ENCODE measurements at places on chromosomes 12 and 14.

- DNase-seq: no peak
These were observed 12.8 kb downstream of the FBLN5 start for GRCh38 chr14:91934554-91935285.

GRCh38 chr12:71732357-71732712 is 22.3 kb upstream of the RAB21 start:
- DNase-seq: no peak

- DNase-seq: no peak
These were observed 1093.3 kb downstream of the SLC16A7 start for GRCh38 chr12:60689137-60689536.

- DNase-seq: no peak
These were observed 16.8 kb downstream of the FLVCR2 start for GRCh38 chr14:75595226-75595625.

GRCh38 chr12:86367137-86367536 is 110.9 kb upstream of the MGAT4C start:
- no peak for DNase-seq

DNA sequence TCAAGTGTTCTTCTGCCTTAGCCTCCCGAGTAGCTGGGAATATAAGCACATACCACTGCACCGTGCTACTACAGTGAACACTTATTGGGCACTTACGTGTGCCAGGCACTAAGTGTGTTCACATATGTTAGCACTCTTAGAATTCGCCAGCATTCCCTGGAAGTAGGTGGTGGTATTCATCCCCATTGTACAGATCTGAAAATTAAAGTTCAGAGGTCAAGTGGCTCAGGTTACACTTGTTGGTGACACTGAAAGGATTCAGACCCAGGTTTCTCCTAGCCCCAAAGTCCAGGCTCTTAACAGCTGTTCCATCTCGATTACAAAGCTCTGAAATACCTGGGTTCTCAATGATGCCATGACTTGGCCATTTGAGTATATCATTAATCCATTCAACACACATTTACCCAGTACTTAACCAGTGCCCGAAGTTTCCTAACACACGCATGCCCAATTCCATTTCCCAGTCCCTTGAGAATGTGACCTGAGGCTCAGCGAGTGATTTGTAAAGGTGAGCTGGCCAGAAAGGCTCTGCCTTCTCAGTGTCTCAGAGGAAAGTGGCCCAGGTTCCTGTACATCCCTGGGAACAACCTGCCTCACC is 4.8 kb downstream of the MVK start:
- DNase-seq: no peak

GRCh38 chr14:96999654-97000155 is 202.5 kb downstream of the VRK1 start:
- no peak for DNase-seq

DNA sequence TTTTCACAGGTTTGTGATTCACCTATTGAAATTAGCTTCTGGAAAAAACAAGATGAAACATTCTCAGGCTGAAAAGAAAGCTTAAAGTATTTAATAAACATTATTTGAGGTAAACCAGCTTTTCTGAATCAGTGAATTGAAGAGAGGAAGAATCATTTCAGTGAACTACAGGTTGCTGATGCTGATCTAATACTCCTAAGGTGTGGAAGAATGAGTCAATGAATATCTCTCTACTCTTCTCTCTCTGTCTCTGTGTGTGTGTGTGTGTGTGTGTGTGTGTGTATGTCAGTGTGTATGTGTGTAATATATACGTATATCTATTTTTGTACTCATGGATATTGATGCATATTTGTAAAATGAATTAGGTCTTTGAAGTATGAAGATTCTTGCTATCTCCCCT is 312.2 kb downstream of the SSPN start:
- DNase-seq: no peak

DNA sequence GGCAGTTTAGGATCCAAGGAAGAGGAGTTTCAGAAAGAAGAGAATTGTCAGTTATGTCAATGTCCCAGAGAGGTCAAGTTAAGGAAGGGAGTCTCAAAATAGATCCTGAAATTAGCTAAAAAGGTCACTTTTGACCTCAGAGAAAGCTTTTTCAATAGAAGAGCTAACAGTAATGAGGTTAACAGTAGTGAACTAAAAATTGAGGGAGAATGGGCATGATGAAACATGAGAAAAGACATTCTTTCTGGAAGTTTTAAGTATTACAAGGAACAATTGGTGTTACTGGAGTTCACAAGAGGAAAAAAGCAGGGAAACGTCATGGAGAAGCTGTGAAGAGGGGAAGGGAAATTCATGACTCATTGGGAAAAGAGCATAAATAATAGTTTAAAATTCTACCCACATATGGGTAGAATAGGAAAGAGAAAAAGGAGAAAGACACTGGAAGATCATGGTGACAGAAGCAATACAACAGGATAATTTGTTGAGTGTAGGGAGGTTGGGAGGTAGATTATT is 381.2 kb upstream of the FAR2 start:
- no peak for DNase-seq

GRCh38 chr12:55838361-55838760 is 4.4 kb downstream of the MMP19 start:
- DNase-seq: no peak

GRCh38 chr14:25350021-25350420 is 300.1 kb upstream of the STXBP6 start:
- DNase-seq: no peak

- DNase-seq: no peak
These were observed 380.0 kb downstream of the ATP23 start for GRCh38 chr12:58321414-58321813.

DNA sequence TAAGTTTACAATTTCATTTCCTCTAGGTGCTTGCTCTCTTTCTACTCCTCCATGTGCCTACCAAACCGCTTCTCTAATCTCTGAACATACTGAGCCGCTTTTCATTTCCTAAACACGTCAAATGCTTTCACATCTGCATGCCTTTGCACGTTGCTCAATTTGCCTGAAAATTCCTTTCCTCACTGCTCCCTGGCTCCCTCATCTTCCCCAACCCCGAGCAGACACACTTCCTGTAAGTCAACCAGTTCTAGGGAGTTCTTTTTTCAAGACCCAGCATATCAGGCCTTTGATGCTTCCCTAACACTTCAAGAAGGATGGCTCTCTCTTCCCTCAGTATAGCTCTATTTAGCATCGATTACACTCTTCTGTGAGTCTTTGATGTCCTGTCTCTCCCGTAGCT is 50.3 kb downstream of the LMO3 start:
- no peak for DNase-seq

GRCh38 chr12:123491056-123491455 is 33.1 kb downstream of the SNRNP35 start:
- no peak for DNase-seq

DNA sequence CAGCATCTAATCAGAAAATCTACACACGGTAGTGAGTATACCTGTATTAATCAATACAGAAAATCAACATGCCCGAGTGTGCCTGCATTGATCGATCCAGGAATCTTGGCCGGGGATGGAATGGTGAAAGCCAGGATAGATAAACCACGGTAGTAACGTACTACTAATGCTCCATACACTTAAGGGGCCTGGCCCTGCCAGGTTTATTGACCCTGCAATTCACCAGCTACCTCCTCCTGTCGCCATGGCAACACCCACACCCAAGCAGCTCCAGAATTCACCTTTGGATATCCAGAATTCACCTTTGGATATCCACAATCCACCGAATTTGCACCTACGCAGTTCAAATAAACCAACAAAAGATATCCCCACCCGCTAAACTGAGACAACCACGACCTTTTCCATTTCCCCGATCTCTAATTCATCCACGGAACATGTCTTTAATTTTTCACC is 14.8 kb upstream of the CALM1 start:
- DNase-seq: peak; percentile 30

DNA sequence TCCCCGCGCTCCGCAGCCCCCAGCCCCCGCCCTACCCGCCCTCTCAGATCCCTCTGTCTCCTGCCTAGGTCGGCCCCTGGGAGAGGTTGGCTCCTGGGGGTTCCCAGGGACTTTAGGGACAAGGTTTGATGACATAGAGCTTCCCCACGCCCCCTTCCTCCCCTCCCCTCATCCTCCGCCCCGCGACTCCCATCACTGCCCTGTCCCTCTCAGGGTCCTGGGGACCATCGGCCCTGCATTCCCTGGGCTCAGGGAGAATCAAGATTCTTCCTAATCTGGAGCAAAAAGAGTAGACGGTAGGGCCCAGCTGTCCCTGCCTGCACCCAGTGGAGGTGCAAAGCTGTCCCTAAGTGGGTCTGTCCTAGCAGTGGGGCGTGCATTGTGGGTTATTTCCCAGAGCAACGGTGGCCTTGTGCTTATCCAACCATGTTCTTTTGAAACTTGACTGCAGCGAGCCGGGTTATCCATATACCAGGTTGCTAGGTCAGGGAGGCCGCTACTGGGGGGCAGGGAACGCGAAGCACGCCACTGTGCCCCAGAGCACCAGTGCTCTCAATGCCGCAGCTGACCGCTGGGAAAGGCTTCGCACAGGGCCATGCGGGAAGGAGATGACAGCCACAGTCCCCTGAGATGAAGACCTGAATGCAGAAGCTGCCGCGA is 124.4 kb upstream of the PRMT8 start:
- DNase-seq: no peak

DNA sequence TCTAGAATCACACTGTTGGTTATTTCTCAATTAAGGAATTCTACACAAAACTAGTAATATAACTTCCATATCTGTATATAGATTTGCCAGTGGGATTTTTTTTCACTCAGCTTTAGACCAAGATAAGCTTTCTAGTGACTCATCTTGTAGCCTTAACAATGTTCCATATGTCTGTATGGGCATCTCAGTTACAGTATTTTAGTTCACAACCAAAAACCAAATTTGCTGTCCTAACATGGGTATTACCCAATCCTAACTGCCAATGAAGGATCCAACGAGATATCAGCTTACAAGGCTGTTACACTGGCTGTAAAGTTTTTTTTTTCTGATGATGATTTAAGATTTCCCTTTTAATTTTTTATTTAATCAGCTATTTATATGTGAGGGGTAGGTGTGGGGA is 31.5 kb upstream of the KRR1 start:
- DNase-seq: no peak

GRCh38 chr12:19744705-19745218 is 305.5 kb downstream of the AEBP2 start:
- DNase-seq: no peak

DNA sequence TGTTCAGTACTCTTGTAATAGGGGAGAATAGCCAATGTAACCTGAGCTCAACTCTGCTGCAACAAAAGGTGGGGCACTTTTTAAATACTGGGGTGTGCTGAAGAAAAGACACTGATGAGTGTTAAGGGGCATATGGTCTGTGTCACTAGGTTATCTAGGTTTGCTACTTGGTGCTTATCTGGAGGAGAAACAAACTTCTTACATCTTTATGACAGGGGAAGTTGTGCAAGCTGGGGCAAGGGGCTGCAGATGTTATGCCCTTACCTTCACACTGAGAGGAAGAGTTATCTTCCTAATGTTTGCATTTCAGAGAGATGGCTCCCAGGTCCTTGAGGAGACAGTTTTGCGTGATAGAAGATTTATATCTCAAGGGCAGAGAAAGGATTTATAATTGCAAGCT is 90.9 kb upstream of the PKP2 start:
- no peak for DNase-seq

GRCh38 chr14:51176839-51177238 is 63.2 kb upstream of the TMX1 start:
- DNase-seq: no peak

GRCh38 chr14:62943202-62943601 is 102.1 kb downstream of the KCNH5 start:
- DNase-seq: no peak

DNA sequence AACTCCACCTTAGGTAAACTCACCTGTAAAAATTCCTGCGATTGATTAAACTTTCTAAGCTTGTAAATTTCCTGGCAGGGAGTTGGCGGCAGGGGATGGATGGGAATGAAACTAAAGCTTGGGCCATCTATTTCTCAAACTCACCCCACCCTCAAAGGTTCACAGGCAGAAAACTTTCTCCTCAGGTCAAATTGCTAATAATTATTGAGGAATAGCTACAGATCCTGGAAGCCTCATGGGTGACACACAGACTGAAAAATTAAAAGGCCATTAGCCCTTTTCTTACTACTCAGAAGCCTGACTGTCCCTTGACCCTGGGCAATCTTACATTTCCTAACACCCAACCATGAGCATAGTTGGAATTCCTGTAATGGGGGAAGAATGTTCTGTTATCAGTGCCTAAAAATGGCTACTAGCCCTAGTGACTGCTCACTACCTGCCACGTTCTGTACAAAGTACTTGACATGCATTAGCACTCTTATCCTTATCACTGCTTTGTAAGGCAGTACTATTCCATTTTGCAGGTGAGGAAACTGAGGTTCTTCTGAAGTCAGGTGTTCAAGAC is 12.4 kb upstream of the SYNDIG1L start:
- DNase-seq: no peak

DNA sequence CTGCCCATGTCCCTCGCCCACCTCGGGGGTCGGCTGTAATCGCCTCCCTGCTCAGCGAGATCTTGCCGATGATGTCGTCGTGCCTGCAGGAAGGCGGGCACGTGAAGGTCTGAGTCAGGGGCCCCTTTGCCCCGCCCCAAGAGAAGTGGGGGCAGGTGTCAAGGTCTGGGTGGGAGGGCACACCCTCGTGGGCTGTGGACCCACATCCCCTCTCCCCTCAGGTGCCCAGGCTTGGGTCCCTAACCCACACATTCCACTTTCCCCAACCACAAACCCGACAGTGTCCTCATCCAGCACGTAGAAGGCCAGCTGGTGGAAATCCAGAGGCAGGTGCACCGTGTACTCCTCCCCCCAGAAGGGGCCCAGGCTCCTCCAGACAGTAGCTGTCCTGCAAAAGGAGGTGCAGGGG is 7.8 kb downstream of the RASAL1 start:
- DNase-seq: no peak

- peak; percentile 38 for DNase-seq
These were observed 26.1 kb downstream of the JDP2 start for GRCh38 chr14:75453817-75454434.

GRCh38 chr14:51447411-51447810 is 204.3 kb upstream of the FRMD6 start:
- no peak for DNase-seq

GRCh38 chr14:103627073-103628025 is 1.7 kb upstream of the KLC1 start:
- DNase-seq: no peak

GRCh38 chr14:92654239-92654901 is 94.1 kb downstream of the LGMN start:
- DNase-seq: no peak

- peak; percentile 28 for DNase-seq
These were observed 23.1 kb upstream of the RNASE12 start for GRCh38 chr14:20614038-20614840.
